ENCODE measurements at places on chromosomes 11 and 22.
A peak's percentile ranks its signal among the peaks of the same experiment; 100 is the strongest.

- DNase-seq = no peak
Measured at GRCh38 chr22:43451371-43452050, 39.7 kb downstream of the MPPED1 start.

GRCh38 chr11:119361056-119361787 lies 14.7 kb upstream of the MFRP start:
- DNase-seq = no peak

DNA sequence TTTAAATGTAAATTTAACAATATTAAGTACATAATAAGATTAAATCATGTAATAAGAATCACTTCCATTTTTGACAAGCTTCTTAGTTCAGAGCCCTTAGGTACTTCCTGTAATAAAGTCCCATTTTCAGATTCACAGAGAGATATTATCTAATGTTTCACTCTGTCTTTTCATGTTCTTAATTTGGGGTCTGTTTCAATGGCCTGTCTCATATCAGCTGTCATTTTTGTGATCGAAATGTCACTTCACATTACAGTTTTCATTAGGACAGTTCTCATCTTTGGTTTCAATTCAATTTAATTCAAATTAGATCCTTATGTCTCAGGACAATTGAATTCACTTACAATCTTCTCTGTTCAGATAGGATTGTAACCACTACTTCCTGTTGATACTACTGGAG lies 22.6 kb upstream of the OLFML1 start:
- DNase-seq = no peak

DNA sequence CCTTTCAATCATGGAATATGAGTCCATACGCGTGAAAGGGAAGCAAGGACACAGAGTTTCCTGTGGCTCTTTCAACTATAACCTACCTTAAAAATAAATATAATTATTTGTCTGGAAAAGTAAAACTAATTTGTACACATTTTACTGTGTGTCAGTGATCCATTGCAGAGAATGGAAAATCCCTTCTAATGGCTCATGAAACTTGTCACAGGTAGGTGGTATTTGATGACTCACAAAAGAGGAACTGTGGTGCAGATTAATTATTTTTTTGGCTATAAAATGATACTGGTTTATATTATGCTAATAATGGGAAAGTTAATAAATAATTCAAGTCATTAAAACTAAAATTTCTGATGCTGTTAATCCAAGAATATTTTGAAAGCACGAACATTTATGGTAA lies 792.2 kb downstream of the METTL15 start:
- no peak for DNase-seq

- no peak for DNase-seq
Measured at GRCh38 chr22:38452373-38453065, 2.5 kb downstream of the KCNJ4 start.

GRCh38 chr11:115612046-115612730 lies 108.0 kb upstream of the CADM1 start:
- DNase-seq = no peak

DNA sequence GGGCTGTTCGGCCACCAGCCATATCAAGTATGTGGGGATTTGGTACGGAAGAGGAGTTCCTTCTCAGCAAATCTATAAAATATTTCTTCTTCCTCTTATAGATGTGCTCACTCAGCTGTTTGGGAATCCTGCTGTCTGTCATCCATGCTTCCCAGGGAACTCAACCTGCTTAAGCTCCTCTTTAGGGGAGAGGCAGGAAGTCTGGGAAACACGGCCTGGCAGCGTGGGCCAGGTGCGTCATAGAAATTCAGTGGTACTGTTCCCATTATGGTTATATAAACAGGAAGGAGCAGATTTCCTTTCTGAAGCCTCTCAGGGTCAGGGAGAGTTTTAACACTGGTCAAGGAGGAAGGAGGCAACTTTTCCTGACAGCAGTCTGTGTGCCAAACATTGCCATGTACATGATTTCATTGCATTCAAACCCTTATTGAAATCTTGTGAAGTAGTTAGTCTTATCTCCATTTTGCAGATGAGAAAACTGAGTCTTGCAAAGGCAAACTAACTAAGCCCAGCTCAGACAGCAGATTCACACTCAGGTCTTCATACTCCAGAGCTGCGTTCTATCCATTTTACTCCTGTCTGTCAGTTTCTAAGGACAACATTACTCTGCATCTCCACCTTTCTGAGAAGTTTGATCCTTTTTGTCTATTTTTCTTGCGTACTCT lies 35.4 kb upstream of the AMOTL1 start:
- no peak for DNase-seq

DNA sequence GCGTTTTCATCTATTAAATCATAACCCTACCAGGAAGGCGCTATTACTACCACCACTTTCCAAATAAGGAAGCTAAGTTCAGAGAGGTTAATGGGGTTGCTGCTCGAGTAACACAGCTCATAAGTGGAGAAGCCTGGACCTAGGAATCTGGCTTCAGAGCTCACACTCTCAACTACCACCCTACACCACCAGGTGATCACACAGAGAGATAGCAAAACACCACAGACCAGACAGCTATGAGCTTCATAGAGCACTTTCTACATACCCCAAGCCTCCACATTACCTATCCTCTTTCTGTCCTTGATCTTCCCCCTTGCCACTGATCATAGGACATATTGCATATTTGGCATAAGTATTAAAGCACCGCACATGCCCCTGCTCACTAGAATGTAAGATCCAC lies 65.4 kb downstream of the TIMP3 start:
- DNase-seq = no peak

GRCh38 chr11:72637926-72638325 lies 36.3 kb downstream of the PDE2A start:
- DNase-seq = no peak

- no peak for DNase-seq
Measured at GRCh38 chr11:44327730-44328129, 17.8 kb upstream of the ALX4 start.

- no peak for DNase-seq
Measured at GRCh38 chr11:132601875-132602274, 930.4 kb downstream of the OPCML start.

GRCh38 chr11:61147271-61147670 lies 14.0 kb downstream of the VPS37C start:
- DNase-seq = no peak

DNA sequence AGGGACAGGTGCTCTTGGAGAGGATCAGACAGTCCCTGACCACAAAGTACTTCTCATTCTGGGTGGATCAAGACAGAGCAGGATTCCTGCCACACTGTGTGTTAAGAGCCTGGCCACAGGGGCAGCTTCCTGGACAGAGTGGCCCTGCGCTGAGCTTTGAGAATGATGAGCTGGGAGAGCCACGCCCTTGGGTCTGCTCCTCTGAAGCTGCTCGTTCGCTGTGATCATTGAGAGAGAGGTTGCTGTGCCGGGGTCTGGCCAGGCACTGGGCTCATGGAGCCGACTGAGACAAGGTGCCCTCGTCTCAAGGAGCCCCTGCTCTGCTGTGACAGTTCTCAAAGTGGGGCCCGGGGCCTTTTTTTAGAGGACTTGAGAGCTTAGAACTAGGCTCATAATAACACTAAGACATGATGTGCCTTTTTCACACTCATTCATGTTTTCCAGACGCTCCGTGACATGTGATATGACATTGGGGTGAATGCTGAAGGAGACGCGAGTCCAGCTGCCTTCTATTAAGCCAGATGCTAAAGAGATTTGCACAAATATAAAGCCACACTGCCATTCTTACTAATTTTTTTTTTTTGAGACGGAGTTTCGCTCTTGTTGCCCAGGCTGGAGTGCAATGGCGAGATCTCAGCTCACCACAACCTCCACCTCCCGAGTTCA lies 1.6 kb upstream of the MFRP start:
- no peak for DNase-seq

DNA sequence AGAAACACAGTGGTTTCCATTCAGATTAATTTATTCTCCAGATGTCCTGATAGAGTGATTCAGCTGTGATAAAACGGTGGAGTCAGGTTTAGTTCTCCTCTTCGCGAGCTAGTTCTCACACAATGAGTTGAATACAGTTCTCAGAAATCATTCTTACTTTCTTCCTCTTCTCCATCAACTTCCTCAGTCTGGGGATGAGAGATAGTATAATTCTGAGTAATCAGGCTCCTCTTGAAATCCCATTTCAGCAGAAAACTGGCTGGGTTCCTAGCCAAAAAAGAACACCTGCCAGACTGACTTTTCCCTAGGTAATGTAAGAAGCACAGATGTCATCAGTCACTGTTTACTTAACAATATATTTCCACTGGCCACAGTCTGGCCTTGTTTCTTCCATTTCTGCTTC lies 76.7 kb downstream of the SVIP start:
- DNase-seq = no peak

- DNase-seq = no peak
Measured at GRCh38 chr11:120142441-120143100, 4.7 kb upstream of the TRIM29 start.

- peak; percentile 82 for DNase-seq
Measured at GRCh38 chr11:45354976-45355705, 69.0 kb upstream of the SYT13 start.

GRCh38 chr11:36874291-36874690 lies 276.3 kb upstream of the RAG2 start:
- DNase-seq = no peak

GRCh38 chr11:33420959-33421566 lies 163.9 kb downstream of the HIPK3 start:
- no peak for DNase-seq

DNA sequence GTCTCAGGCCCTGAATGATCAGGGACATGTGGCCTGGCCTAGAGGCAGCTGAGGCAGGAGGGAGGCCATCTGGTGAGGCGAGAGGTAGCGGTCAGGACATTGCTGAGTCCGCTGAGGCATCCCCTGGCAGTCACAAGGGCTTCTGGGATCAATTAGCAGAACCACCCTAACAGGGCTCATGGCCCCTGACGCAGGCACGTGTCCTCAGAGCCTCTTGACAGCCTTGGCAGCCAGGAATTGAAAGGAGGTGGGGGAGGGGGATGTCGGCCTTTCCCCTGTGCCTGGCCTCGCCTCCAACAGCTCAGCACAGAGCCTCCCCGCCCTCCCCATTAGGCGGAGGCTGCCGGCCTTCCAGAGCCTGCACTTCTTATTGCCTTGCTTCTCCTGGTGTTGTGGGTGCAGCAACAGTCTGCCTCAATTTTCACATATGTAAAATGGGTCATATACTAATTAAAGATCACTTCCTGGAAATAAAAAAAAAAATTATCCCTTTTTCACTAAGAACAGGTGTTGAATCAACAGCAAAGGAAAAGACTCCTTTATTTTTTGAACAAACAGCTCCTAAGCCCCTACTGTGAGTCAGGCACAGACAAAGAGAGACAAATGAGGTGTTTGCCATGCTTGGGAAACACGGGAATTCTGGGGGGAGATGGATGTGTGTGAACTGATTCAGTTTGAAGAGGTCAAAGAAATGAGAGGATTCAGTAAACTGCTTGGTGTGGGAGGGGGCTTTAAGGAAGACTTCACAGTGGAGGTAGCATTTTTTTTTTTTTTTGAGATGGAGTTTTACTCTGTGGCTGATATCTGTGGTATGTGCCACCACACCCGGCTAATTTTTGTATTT lies 55.3 kb downstream of the NFAM1 start:
- DNase-seq = no peak

DNA sequence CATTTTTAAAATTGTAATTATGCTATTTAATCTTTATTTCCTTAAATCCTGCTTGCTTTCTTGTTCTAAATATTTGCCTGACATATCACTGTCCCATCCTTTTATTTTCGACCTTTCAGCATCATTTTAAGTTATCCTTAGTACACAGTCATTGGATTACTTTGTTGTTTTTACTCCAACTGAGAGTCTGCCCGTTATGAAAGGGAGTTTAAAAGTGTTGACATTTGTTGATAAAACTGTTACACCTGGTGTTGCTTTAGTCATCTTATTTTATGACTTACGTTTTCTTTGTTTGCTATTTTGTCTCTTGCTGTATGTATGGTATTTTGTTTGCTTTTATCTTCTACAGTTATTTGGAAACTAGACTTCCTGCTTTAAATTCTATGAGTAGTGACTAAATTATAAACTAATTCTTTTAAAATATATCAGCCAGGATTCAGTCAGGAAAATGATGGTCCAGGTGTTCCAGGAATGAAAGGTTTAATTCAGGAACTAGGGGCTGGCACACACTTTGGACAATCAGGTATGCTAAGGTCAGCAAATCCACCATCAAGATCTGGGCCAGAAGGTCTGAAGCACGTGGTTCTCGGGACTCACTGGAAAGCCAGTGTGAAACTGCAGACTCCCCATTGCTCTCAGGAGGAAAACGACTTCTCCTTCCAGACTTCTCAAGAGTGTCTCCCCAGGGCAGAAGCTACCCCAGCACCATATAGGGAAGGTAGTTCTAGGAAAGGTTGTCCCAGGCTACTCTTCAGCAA lies 86.0 kb downstream of the RASSF10 start:
- no peak for DNase-seq

DNA sequence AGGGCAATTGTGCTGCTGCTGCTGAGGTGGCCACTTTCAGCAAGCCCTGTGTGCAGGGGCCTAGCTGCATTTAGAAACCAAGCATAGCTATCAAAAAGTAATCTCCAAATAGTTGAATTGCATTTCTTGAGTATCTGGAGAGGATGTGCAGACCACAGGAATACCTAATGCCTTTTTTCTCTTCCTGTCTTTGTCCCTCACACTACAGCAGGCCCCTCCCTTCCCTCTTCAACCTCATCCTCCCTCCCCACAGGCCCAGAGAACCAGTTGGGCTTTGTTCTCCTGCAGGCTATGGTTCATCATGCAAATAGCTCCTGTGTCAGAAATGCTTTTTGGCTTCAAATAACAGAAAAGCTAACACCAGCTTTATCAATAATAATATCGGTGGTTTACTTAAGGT lies 47.7 kb downstream of the DKK3 start:
- no peak for DNase-seq

DNA sequence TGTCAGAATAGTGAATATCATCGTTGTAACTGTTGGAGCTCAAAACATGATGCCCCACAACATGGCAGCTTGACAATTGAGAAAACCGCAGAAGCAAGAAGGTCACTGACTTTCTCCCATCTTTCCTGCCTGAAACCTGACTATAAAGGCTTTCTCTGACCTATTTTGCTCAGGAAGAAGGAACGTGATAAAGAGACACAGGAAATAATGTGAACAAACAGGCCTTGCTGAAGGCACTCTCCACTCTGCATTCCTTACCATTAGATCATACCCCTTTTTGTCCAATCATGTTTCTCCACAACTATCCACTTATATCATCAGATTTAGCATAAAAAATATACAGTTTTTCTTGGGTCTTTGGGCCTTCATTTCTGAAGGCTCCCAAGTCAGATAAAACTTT lies 916.8 kb downstream of the METTL15 start:
- DNase-seq = no peak

DNA sequence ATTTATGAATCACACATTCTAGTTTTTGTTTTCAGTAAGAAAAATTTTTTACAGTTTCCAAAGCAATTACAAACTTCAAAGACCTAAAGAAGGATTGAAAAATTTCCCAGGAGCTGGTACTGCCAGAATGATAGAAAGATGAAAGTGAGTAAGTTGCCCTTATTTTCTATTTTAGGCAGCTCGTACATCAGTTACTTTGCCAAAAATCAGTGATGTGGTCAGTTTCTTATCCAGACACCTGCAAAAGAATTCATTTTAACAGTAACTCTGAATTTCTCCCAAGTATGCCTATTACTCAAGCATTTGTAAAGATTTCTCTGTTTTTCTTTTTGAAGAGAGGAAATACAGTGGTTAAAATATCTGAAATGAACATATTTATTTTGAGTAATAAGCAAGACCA lies 976.3 kb upstream of the RAG2 start:
- no peak for DNase-seq

GRCh38 chr11:133835593-133836548 lies 9.4 kb downstream of the SPATA19 start:
- DNase-seq = no peak

- no peak for DNase-seq
Measured at GRCh38 chr11:58549644-58550043, 26.0 kb downstream of the LPXN start.
